Aorta (tissue), 5 donors: ENCODE measurements at places on chromosomes 3 and 15. TPM values are rescaled to one million over a fixed set of nuclear protein-coding genes. Genes with fewer than 3 reads are reported as not detected.

GRCh38 chr15:74662064-74662860, 33.6 kb downstream of the EDC3 start:
- DNase-seq, result no peak

- no peak for DNase-seq
These were observed 7.8 kb downstream of the LINGO1 start for GRCh38 chr15:77624868-77625267.

DNA sequence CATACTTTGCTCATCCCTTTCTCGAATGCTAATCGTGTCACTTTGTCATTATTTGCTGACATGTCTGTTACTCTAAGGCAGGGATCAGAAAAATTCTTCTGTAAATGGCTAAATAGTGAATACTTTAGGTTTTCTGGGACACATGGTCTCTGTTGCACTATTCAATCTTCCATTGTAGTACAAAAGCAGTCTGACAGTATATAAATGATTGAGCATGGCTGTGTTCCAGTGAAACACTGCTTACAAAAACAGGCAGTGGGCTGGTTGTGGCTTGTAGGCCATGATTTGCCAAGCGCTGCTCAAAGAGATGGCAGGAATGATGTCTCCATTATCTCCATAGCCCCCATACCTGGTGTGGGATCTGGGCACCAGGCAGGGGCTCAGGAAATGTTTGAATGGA, 45.6 kb downstream of the TMEM266 start:
- DNase-seq, result no peak

The PP2D1 gene
- polyA plus RNA-seq, result not detected

DNA sequence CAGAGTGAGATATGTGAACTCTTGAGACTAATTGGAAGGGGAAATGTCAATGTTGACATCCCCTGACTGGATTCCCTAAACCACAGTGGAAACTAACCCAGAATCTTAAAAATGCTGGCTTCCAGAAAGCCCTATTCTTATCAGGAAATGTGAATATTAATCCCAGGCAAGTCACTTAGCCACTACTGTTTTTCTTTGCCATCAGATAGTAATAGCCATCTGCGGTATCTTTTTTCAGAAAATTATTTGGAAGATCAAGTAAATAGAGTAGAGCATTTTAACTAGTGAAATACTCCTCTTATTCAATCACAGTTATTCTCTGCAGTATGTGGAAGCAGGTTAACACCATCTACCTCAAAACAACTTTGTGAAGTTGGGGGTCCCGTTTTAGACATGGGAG, 318.9 kb downstream of the RORA start:
- no peak for DNase-seq

The NME9 gene
- polyA plus RNA-seq, result not detected
